ENCODE measurements at places on chromosomes 2 and 18. TPM values are rescaled to one million over a fixed set of nuclear protein-coding genes. Genes with fewer than 3 reads are reported as not detected.

GRCh38 chr18:79781331-79781941 lies 16.3 kb upstream of the KCNG2 start:
- H3K4me1 ChIP-seq = no peaks in the 10 kb centered on the region
- peak; percentile 59 for DNase-seq
- no peak overlapping the region for H3K4me3 ChIP-seq
- no peaks in the 10 kb centered on the region for H3K36me3 ChIP-seq

- no peaks in the 10 kb centered on the region for H3K36me3 ChIP-seq
- no peaks in the 10 kb centered on the region for H3K4me1 ChIP-seq
- H3K4me3 ChIP-seq = no peak overlapping the region
- H3K27ac ChIP-seq = no peak overlapping the region
- no peaks in the 10 kb centered on the region for H3K27me3 ChIP-seq
Measured at GRCh38 chr2:100524331-100524730, 38.5 kb upstream of the PDCL3 start.

GRCh38 chr18:48905513-48905912 lies 45.3 kb downstream of the SMAD7 start:
- peaks cover 6% of the 10 kb centered on the region for H3K4me1 ChIP-seq
- no peak overlapping the region for H3K4me3 ChIP-seq
- H3K27ac ChIP-seq = no peak overlapping the region
- peaks cover 4% of the 10 kb centered on the region for H3K27me3 ChIP-seq
- H3K36me3 ChIP-seq = no peaks in the 10 kb centered on the region
- DNase-seq = no peak

DNA sequence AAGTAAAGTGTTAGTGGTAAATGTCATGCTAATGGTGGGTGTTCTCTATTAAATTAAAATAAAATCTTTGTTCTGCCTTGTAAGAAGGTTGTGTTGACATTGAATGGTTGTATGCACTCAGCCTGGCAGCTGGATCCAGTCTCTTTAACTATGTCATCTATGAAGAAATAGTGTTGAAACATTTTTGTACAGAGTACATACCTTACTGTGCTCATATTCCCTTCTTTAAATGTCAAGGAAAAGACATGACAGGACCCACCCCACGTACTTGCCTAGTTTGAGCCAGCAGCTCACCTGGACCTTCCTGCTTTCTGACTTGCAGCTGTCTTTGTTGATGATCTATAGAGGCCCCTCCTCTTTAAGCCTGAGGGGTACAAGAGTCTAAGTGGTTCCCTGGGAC lies 85.6 kb upstream of the ST3GAL5 start:
- H3K36me3 ChIP-seq = no peaks in the 10 kb centered on the region
- peak; percentile 8 for DNase-seq
- no peak overlapping the region for H3K4me3 ChIP-seq
- no peak overlapping the region for H3K27ac ChIP-seq

- no peak overlapping the region for H3K27ac ChIP-seq
- no peak overlapping the region for H3K4me3 ChIP-seq
- DNase-seq = no peak
- no peaks in the 10 kb centered on the region for H3K36me3 ChIP-seq
Measured at GRCh38 chr18:46325895-46326294, 221.7 kb downstream of the HAUS1 start.

Gene LYPD1
- total RNA-seq = 0.87 TPM

Gene FOXI3
- not detected for total RNA-seq

- peaks cover 4% of the 10 kb centered on the region for H3K4me1 ChIP-seq
- no peak for DNase-seq
- H3K27me3 ChIP-seq = no peaks in the 10 kb centered on the region
- H3K36me3 ChIP-seq = no peaks in the 10 kb centered on the region
- no peak overlapping the region for H3K4me3 ChIP-seq
Measured at GRCh38 chr2:48114256-48114655, 208.0 kb upstream of the FBXO11 start.

Gene ARHGAP28
- total RNA-seq = 36.4 TPM

GRCh38 chr2:127588241-127588640 lies 52.8 kb downstream of the MYO7B start:
- peaks cover 8% of the 10 kb centered on the region for H3K4me1 ChIP-seq
- H3K36me3 ChIP-seq = no peaks in the 10 kb centered on the region
- DNase-seq = peak; percentile 45
- no peak overlapping the region for H3K27ac ChIP-seq
- no peak overlapping the region for H3K4me3 ChIP-seq

DNA sequence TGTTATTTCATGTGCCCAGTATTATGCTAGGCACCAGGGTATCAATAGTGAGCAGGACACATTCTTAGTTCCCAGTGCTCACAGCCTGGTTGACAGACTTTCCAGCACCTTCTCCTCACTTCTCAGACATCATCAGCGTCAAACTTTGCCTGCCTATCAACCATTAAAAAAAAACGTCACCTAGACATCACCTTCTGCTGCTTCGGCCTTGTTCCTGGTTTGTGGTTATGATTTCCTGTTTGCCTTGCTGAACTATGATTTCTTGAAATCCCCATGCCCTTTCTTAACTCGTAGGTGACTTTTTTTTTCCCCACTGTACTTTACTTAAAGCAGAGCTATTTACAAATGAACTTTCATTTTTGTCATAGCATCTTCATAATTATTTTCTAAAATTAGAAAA lies 60.4 kb upstream of the NABP1 start:
- peak overlapping the region; percentile 87 for H3K27ac ChIP-seq
- H3K27me3 ChIP-seq = no peaks in the 10 kb centered on the region
- H3K4me1 ChIP-seq = peaks cover 48% of the 10 kb centered on the region
- no peak overlapping the region for H3K4me3 ChIP-seq

GRCh38 chr2:240000671-240001070 lies 24.5 kb downstream of the NDUFA10 start:
- DNase-seq = no peak
- peaks cover 73% of the 10 kb centered on the region for H3K36me3 ChIP-seq
- H3K4me3 ChIP-seq = no peak overlapping the region
- H3K27ac ChIP-seq = no peak overlapping the region
- H3K4me1 ChIP-seq = no peaks in the 10 kb centered on the region

DNA sequence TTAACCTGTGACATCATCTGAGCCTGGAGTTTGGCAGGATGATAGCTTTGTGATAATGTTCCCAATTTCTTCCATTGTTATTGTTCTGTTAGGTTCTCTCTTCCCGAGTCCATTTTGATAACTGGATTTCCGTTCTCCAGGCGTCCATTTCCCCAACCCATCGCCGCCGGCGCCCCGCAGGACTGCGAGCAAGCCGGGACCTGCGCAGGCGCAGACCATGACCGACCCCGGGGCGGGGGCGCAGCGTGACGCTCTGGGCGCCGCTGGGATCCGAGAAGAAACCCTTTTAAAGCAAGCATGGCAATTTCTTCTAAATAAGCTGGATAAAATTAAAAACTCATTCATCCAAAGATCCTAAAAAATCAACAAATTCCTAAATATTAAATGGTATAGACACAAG lies at the start of gene SLC25A52:
Gene SLC25A52 (minus strand): TSS at position 186 of the 400 bp plus-strand sequence. CDS start 219 bp downstream, outside the sequence.
- DNase-seq = no peak
- H3K4me1 ChIP-seq = no peaks in the 10 kb centered on the region
- H3K4me3 ChIP-seq = no peak within 1 kb of the TSS
- H3K27ac ChIP-seq = no peak within 1 kb of the TSS
- H3K27me3 ChIP-seq = no peaks in the 10 kb centered on the region

GRCh38 chr18:59140302-59140885 lies 710 bp downstream of the SEC11C start:
- peaks cover 31% of the 10 kb centered on the region for H3K4me1 ChIP-seq
- H3K36me3 ChIP-seq = no peaks in the 10 kb centered on the region
- no peaks in the 10 kb centered on the region for H3K27me3 ChIP-seq
- peak overlapping the region; percentile 88 for H3K4me3 ChIP-seq
- no peak for DNase-seq

DNA sequence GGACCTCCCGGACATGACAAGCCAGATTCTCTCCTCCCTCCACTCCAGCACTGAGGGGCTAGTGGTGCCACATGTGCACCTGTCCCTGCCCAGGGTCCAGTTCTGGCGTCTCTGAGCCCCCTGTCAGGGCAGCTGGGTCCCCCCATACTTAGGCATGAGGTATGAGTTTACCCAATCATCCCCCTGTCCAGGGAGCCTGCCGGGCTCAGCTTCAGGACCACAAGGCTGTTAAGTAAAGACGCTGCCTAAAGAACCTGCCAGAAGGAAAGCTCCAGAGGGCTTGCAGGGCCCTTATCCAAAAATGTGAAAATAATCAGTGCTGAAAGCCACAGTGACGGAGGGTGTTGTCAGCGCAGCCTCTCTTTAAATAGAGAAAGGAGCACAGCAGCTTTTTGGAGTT lies 40.0 kb downstream of the SH3BP4 start:
- H3K4me1 ChIP-seq = peaks cover 6% of the 10 kb centered on the region
- H3K27me3 ChIP-seq = peaks cover 3% of the 10 kb centered on the region
- H3K36me3 ChIP-seq = no peaks in the 10 kb centered on the region
- no peak overlapping the region for H3K4me3 ChIP-seq
- H3K27ac ChIP-seq = no peak overlapping the region

GRCh38 chr18:26421503-26421902 lies 126.8 kb downstream of the KCTD1 start:
- H3K4me1 ChIP-seq = no peaks in the 10 kb centered on the region
- no peak overlapping the region for H3K27ac ChIP-seq
- DNase-seq = no peak
- no peaks in the 10 kb centered on the region for H3K27me3 ChIP-seq

DNA sequence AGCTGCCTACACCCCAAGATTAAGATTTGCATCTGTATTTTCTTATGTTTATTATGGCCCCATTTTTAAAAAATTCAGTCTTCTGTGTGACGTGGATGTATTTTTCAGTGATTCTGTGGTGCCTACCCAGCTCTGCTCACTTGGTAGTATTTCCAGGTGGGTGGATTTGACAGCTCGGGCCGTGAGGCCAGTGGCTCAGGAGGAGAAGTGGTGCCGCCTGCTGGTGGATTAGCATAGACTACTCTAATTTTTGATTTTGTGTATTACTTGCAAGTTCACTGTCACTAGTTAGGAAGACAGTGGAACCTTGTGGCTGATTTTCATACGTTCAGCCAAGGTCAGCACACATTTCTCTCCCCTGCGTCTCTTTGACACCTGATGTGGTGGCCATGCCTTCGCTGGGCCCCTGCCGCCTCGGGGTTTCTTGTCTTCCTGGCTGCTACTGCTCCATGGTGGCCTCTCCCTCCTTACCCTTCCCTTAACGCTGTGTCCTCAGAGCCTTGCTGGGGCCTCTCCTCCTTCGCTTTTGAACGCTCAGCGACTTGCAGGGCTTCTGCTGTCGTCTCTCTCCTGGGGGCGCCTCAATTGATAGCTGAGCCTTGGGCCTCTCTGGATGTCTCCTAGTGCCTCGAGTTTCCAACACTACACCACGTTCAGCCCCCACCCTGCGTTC lies 89.4 kb downstream of the DGKD start:
- H3K36me3 ChIP-seq = peaks cover 100% of the 10 kb centered on the region
- no peak overlapping the region for H3K27ac ChIP-seq
- peaks cover 13% of the 10 kb centered on the region for H3K4me1 ChIP-seq
- DNase-seq = peak; percentile 92

Gene STARD6
- total RNA-seq = not detected

Gene DOK1
- total RNA-seq = 36.2 TPM

GRCh38 chr2:23583467-23583866 lies 198.5 kb downstream of the KLHL29 start:
- no peak overlapping the region for H3K4me3 ChIP-seq
- H3K27ac ChIP-seq = no peak overlapping the region
- no peak for DNase-seq
- H3K4me1 ChIP-seq = no peaks in the 10 kb centered on the region

Gene C1GALT1C1L
- total RNA-seq = 0.72 TPM

- H3K27me3 ChIP-seq = no peaks in the 10 kb centered on the region
- no peaks in the 10 kb centered on the region for H3K4me1 ChIP-seq
- no peak for DNase-seq
- no peak overlapping the region for H3K4me3 ChIP-seq
Measured at GRCh38 chr2:11761259-11761658, 14.8 kb downstream of the LPIN1 start.

Gene SCN9A
- 27.2 TPM for total RNA-seq

GRCh38 chr2:67241453-67241852 lies 155.7 kb upstream of the ETAA1 start:
- H3K36me3 ChIP-seq = no peaks in the 10 kb centered on the region
- H3K27me3 ChIP-seq = no peaks in the 10 kb centered on the region
- no peak overlapping the region for H3K4me3 ChIP-seq
- H3K27ac ChIP-seq = no peak overlapping the region

DNA sequence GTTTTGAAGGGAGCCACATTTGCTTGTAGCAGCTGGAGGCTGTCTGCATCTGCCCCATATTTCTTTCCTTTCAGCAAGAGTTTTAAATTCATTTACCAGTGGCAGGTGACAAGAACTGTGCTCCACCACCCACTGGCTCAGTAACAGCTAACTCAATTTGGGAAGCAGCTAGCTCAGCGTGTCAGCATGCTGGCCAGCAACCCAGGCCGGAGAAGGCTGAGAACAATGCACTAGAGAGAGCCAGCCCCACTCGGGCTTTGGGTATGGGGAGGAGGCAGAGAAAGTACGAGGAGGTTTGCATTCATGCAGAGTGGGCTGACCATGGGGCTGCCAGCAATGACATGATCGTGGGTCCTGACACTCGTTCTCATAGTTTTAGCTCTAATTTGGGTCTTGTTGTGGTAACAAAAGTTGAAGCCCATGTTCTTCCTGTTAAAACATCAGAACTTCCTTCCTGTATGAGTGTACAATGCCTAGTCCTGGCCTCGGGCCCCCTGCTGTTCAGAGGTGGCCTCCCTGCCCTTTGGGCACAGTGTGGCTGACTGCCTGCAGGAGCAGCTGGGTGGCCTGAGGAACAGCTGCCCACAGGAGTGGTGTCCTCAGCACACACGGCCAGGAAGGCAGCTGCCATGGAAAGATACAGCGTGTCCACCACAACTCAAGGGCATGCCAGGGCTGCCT lies 23.0 kb downstream of the CDC42EP3 start:
- H3K4me1 ChIP-seq = peaks cover 39% of the 10 kb centered on the region
- peak overlapping the region; percentile 43 for H3K27ac ChIP-seq
- H3K36me3 ChIP-seq = peaks cover 46% of the 10 kb centered on the region
- H3K4me3 ChIP-seq = no peak overlapping the region
- peak; percentile 90 for DNase-seq
- no peaks in the 10 kb centered on the region for H3K27me3 ChIP-seq

- H3K36me3 ChIP-seq = no peaks in the 10 kb centered on the region
- no peak for DNase-seq
- peaks cover 7% of the 10 kb centered on the region for H3K27me3 ChIP-seq
- peak overlapping the region; percentile 92 for H3K27ac ChIP-seq
- H3K4me1 ChIP-seq = peaks cover 17% of the 10 kb centered on the region
Measured at GRCh38 chr2:71449343-71449742, 4.0 kb upstream of the DYSF start.

Gene DLGAP1
- 1.9 TPM for total RNA-seq

Gene ZDBF2
- total RNA-seq = 14.7 TPM

- H3K36me3 ChIP-seq = no peaks in the 10 kb centered on the region
- no peaks in the 10 kb centered on the region for H3K27me3 ChIP-seq
- peaks cover 38% of the 10 kb centered on the region for H3K4me1 ChIP-seq
- no peak for DNase-seq
- H3K27ac ChIP-seq = no peak overlapping the region
Measured at GRCh38 chr2:88855620-88856408, 164.3 kb downstream of the RPIA start.

Gene LIPG
- total RNA-seq = not detected

- H3K27ac ChIP-seq = peak overlapping the region; percentile 84
- H3K4me3 ChIP-seq = no peak overlapping the region
- no peaks in the 10 kb centered on the region for H3K27me3 ChIP-seq
Measured at GRCh38 chr2:181312515-181312927, 144.7 kb upstream of the ITGA4 start.

- no peaks in the 10 kb centered on the region for H3K4me1 ChIP-seq
- H3K27me3 ChIP-seq = no peaks in the 10 kb centered on the region
- H3K27ac ChIP-seq = no peak overlapping the region
Measured at GRCh38 chr2:176826984-176827668, 385.5 kb upstream of the HNRNPA3 start.

- H3K36me3 ChIP-seq = no peaks in the 10 kb centered on the region
- peak overlapping the region; percentile 38 for H3K27ac ChIP-seq
- DNase-seq = no peak
- no peaks in the 10 kb centered on the region for H3K27me3 ChIP-seq
Measured at GRCh38 chr18:38940863-38941531, 1375.4 kb upstream of the CELF4 start.

Gene KIAA2012
- not detected for total RNA-seq
